ENCODE measurements at places on chromosomes 16 and 17.

- no peak for DNase-seq
Measured at GRCh38 chr17:81557276-81558114, 5.3 kb upstream of the FAAP100 start.

GRCh38 chr16:89155184-89155679 is 16.3 kb upstream of the CDH15 start:
- no peak for DNase-seq

GRCh38 chr16:71338193-71338592 is 20.3 kb upstream of the CALB2 start:
- DNase-seq: no peak

DNA sequence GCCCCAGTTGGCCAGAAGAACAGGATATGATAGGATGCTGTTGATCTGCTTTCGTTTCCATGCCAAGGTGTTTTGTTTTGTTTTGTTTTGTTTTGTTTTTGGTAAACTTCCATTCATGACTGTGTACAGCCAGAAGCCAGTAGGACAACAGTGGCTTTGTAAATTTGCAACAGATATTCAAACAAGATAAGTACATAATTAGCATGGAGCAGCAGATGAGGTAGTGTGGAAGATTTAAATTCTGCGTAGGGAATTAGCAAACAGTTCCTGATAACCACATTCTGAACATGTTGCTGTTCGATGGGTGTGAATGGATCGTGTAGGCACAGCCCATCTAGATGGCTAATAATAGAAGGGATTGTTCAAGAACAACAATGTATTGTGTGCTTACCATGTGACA is 1080.1 kb upstream of the RBFOX1 start:
- no peak for DNase-seq

- DNase-seq: peak; percentile 30
Measured at GRCh38 chr17:48429638-48430586, at the start of gene SKAP1. TSS of gene SKAP1 (minus strand) at chr17:48430214.

DNA sequence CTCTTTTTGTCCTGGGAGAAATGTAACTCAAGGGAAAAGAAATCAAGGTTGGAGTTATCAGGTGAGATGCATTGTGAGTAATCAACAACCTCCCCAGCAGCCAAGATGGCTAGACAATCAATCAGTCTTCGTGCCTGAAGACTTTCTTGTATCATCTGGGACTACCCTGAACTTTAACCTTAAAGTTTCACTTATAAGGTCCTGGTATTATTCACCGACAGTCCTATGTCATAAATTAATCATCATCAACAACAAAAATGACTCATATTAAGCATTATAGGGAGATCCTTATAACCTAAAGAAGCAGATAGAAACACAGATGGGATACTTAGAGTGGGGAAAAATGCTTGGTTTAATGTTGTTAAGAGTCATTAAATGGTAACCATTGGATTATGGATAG is 7.7 kb upstream of the TEKT3 start:
- DNase-seq: no peak

DNA sequence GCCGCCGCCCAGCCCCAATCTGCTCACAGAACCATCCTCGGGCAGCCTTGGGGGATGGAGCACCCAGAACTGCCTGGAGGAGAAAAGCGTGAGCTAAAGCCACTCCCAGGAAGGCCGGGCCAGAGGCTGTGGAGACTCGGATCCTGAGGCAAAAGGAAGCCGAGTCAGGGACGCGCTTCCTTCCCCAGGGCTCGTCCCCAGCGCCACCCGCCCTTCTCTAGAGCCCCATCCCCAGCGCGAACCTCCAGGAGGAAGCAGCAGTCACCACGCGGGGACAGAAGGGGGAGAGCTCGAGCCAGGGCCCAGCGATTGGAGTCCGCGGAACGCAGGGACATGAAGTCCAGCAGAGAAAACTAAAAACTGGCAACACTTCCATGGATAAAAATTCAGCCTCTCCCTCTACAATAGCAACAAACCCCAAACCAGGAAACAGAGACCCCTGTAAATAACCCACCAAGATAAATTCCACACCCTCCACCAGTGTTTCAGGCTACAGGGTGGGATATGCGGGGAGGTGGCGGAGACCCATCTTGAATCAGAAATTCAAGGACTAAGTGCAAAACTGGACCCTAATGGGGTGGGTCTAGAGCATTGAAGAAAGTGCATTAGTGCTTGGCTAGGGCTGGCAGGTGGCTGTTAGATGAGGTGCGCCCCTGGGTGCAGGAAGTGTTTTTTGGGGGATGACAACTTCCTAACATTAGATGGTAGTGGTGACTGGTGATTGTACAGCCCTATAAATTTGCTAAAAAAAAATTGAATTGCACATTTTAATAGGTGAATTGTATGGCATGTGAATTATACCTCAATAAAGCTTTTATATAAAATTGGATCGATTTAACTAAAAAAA is 116.1 kb upstream of the METRNL start:
- DNase-seq: no peak

DNA sequence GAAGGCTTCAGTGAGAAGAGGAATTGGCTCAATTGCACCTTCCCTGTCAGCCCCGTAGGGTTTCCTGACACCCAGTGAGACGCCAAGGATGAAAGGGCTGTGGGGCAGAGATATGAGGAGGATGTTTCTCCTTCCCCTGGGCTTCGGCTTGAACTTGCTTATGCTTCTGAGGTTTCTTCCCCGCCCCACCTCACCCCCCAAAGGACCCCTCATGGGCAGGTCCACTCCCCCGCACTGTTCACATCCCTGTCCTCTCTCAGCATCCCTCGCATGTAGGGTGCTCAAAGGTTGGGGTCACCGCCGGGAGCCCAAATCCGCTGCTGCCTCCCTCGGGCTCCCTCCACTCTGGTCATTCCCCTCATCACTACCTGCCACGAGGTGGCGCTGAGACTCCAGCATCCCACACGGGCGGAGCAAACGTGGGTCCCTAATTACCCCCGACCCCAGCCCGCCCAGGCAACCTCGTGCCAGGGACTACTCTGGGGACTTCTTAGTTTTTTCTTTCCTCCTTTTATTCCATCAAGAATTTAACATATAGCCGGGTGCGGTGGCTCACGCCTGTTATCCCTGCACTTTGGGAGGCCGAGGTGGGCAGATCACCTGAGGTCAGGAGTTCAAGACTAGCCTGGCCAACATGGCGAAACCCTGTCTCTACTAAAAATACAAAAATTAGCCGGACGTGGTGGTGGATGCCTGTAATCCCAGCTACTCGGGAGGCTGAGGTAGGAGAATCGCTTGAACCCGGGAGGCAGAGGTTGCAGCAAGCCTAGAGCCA is 3.3 kb upstream of the TRARG1 start:
- peak; percentile 36 for DNase-seq

- no peak for DNase-seq
Measured at GRCh38 chr16:47284999-47285398, 141.3 kb upstream of the NETO2 start.

GRCh38 chr16:86317813-86318650 is 192.3 kb upstream of the FOXF1 start:
- no peak for DNase-seq

- peak; percentile 54 for DNase-seq
Measured at GRCh38 chr17:58249270-58250133, 11.1 kb downstream of the LPO start.

- DNase-seq: no peak
Measured at GRCh38 chr16:54937671-54938211, 7.1 kb downstream of the IRX5 start.

DNA sequence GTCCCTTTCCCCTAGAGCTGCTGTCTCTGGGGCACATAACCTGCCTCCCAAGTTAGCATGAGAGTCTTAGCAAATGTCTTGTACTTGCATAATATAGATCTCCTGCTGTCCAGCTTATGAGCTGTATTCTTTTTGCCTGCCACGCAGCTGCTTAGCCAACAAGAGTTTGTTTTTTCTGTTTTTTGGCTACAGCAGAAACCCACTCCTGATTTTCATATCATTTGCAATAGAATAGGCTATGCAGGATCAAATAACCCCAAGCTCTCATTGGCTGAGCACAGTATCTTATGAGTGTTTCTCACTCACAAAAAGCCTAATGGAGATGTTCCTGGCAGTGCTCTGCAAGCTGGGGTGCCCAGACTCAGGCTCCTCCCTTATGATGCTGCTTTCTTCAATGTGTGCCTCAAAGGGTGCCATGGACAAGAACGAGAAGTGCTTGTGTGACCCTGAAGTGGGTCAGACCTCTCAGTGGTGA is 23.1 kb downstream of the B9D1 start:
- DNase-seq: no peak
